Thymus (tissue), 14 donors: ENCODE measurements at places on chromosomes 12 and 14. TPM values are rescaled to one million over a fixed set of nuclear protein-coding genes. Genes with fewer than 3 reads are reported as not detected.

ERBB3 gene
- polyA plus RNA-seq = 4.3 TPM

RPGRIP1 gene
- polyA plus RNA-seq = 0.30 TPM

RND1 gene
- 1.8 TPM for polyA plus RNA-seq

JAG2 gene
- polyA plus RNA-seq = 40.8 TPM

CELA1 gene
- 0.71 TPM for polyA plus RNA-seq

MAP1LC3B2 gene
- polyA plus RNA-seq = 6.5 TPM

ALKBH1 gene
- 12.1 TPM for polyA plus RNA-seq

DNA sequence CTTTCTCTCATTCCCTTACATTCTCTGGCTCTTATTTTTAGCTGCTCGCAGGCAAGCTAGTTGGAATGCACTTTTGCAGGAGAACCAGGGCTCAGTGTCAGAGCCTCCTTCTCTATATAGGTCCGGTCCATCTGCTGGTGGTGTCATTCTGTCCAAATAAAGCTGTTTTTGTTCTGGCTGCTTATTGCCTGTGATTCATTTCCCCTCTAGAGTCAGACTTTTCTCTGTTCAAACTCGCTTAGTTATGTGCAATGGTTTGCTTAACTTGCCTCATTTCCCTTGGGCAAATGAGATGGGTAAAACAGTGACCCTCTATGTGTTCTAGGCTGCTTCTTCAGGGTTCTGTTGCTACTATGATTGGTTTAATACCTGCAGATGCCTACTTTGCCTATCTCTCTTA, 2.9 kb downstream of the SMARCD1 start:
- DNase-seq = no peak

GRCh38 chr12:132444957-132445883, 44.7 kb upstream of the FBRSL1 start:
- no peak for DNase-seq

GRCh38 chr14:65826946-65827345, 414.4 kb downstream of the FUT8 start:
- no peak for DNase-seq

- DNase-seq = no peak
These were observed 9.1 kb downstream of the ABCD4 start for GRCh38 chr14:74293606-74294005.

DNA sequence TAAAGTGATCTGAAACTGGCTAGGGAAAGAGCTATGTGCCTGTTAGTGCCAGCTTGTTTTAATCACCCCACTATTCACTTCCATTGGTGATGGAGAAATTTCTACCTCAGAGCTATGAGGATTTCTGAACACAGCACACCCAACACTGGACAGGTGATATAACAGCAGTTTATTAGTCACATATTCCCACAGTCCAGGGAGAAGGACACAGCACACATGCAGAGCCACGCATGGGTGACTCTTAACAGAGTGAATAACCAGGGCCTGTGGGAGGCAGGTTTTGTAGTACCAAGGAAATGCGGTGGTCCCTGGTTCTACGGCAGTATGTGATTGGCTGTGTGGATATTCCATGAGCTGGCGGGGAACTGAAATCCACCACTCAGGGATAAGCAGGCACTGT, 455.1 kb downstream of the BTG1 start:
- no peak for DNase-seq

GRCh38 chr12:22799503-22799902, 174.5 kb downstream of the ETNK1 start:
- DNase-seq = no peak

DNA sequence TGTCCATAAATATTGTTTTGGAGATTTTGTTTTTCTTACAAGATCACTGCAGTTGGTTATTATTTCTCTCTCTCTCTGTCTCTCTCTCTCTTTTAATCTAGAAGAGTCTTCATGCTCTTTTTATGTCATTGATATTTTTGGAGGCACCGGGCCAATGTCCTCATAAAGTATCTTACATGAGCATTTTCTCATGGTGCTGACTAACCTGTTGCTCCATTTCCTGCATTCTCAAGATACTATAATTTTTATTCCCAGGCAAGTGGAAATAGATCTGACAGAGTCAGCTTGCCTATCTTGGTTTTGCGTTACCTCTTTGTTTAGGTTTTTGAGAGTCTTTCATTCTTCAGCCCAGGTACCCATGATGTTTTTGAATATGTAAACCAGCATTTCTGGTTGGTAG, 938.8 kb upstream of the FBXO33 start:
- DNase-seq = no peak

GRCh38 chr14:27929797-27930347, 836.7 kb upstream of the FOXG1 start:
- DNase-seq = no peak

GRCh38 chr14:91388551-91388975, 29.1 kb downstream of the CCDC88C start:
- no peak for DNase-seq

GRCh38 chr12:131872154-131873051, 22.0 kb upstream of the ULK1 start:
- DNase-seq = no peak

DNA sequence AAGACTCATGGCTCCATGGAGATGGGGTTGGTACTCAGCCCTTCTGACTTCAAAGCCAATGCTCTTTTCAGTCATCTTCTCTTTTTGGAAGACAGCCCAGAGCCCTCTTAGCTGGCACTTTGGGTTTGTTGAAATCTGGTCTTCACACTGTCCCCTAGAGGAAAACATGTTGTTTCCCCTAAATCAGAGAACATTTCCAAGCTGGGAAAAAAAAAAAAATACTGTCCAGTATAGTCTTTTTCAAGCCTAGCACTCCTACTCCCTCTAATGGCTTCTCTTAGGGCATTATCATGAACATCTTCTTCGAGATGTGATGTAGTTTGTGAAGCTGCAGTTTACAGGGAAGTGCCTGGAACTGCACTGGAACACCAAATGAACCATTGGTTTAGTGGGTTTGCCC, 3.0 kb upstream of the ZC3H14 start:
- no peak for DNase-seq

DNA sequence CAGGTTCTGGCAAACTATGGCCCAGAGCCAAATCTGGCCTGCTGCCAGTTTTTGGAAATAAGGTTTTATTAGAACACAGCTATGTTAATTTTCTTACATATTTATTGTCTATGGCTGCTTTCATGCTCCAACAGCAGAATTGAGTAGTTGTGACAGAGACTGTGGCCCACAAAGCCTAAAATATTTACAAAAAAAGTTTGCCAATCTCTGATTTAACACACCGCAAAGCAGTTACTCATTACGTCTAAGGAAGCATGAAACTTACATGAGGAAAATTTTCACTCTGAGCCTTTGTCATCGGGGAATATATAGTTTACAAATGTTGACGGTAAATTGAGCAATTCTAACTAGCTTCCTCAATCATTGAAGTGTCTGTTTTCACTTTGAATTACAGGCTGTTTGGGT, 96.5 kb downstream of the UNC79 start:
- DNase-seq = no peak

- no peak for DNase-seq
These were observed 38.2 kb upstream of the EML1 start for GRCh38 chr14:99755068-99755405.

DNA sequence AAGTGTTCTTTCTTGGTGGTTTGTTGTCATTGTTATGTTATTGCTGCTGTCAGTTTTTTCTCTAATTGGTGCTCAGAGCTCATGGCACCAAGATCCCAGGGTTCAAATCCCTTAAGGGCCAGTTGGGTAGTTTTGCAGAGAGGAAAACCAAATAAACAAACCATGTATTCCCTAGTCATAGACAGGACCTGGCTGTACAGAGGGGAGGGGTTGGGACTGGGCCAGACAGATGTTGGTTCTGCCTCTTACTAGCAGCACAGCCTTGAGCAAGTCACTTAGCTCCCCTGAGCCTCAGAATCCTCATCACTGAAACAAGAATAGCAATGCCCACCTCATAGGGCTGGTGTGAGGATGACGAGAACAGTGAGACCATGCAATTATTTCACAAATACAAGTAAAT, 53.4 kb downstream of the LTBP2 start:
- no peak for DNase-seq
